ENCODE measurements at places on chromosomes 6 and 20.

DNA sequence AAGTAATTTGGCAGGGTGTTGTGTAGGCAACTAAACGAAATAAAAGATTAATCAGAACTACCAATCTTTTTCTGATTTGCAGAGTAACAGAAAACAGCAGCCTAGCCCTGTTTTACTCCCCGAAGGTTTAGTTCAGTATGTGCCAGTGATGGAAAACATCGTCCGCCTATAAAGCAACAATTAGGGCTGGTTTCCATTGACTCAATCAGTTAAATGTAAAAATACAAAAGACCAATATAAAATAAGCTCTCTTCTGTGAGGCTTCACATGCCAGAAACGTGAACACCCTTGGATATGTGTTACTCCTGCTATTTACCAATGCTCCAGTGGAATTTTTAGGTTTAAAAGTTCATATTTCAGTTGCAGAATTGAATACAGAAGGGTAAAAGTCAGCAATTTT is 210.5 kb upstream of the RSPO3 start:
- no peak for DNase-seq

GRCh38 chr6:5782783-5783547 is 223.8 kb downstream of the NRN1 start:
- DNase-seq = no peak

GRCh38 chr6:2630359-2630758 is 120.4 kb downstream of the MYLK4 start:
- DNase-seq = no peak

- no peak for DNase-seq
These were observed 92.2 kb upstream of the HIVEP1 start for GRCh38 chr6:11919771-11920440.

GRCh38 chr6:136526937-136527336 is 23.3 kb downstream of the MAP7 start:
- DNase-seq = no peak

- DNase-seq = no peak
These were observed 2.3 kb upstream of the BMP6 start for GRCh38 chr6:7723554-7723953.

GRCh38 chr6:18328540-18328939 is 58.6 kb upstream of the RNF144B start:
- DNase-seq = no peak
